Iris pigment epithelial cell (primary cell): ENCODE measurements at places on chromosomes 2 and 18.

GRCh38 chr2:25597881-25598280, 75.5 kb downstream of the DTNB start:
- DNase-seq, result peak; percentile 12

DNA sequence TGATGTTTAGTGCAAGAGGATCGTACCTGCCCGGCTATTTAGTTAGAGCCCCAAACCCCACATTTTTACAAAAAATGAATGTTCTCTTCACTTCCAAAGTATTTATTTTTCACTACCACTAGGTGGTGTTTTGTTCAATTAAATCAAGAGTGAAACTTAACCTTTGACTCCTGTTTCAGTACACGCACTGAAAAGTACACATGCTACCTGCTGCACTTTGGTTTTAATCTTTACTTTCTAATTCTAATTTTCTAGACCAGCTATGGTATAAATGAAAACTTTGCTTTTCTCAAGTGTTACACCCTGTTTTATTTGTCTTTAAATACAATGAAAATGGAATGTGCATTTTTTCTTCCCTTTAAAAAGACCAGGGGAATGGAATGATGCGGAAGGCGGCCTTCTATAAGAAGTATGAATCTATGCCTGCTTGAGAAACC, 31.4 kb upstream of the CHN1 start:
- DNase-seq, result peak; percentile 24

DNA sequence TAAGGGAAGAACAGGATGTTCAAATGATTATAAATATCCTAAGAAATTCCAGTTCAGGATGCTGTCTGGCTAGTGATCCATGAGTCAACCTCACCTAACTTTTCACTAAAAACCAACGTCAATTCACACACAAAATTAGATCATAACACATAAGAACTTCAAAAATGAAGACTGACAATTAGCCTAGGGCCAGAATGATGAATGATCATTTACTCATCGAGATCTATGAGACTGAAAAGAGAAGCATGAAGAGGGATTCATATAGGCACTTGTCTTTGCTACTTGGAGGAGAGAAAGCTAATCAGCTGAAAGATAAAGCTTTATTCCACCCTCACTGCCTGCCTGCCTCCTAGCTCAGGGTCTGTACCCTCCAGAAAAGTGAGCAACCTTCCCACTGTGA, 29.8 kb downstream of the ADD2 start:
- no peak for DNase-seq

DNA sequence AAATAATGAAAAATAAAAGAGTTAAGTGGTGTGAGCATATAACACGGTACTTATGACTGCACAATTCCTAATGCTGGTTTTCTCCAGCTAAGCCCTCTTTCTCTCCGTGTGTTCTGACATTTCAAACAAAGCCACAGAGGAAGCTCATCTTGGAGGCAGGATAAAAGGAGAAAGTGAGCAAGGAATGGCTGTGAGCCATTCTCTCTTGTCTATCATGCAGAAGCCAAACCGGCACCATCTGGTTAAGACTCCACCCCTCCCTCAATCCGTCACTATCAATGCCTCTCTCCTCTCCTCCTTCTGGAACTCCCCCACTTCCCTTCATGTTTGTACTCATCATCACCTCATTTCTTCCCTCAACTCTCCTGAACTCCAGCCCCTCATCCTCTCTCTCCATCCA, 210.4 kb downstream of the TMEM163 start:
- no peak for DNase-seq

DNA sequence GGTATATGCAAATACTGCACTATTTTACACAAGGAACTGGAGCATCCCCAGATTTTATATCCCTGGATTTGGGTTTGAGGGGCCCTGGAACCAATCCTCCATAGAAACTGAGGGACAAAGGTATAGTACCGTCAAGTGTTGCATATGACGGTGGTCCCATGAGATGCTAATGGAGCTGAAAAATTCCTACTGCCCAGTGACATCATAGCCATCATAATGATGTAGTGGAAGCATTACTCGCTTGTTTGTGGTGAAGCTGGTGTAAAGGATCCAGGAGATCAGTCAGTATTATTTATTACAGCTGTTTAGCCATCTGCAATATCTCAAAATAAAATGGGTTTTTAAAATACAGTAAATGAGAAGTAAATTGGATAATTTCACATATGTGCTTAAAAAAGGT, 496.6 kb upstream of the HS6ST1 start:
- DNase-seq, result no peak

DNA sequence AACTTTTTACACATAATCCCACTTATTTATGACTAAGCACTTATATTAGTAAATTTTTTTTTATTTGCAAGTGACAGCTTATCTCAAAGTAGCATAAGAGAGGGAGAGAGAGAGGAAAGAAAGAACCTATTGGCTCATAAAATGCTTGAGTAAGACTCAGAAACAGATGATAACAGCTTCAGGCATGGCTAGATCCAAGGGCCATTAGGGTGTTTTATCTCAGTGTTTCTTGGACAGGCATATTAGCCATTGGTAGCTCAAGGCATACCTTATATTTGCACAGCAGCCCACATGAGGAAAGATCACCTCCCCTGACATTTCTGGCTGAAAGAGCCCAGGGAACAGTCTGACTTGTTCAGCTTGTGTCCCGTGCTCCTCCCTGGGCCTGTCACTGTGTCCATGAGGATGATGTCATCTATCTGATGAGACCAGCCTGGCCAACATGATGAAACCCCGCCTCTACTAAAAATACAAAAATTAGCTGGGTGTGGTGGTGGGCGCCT, 64.4 kb downstream of the IL1R2 start:
- DNase-seq, result peak; percentile 58

DNA sequence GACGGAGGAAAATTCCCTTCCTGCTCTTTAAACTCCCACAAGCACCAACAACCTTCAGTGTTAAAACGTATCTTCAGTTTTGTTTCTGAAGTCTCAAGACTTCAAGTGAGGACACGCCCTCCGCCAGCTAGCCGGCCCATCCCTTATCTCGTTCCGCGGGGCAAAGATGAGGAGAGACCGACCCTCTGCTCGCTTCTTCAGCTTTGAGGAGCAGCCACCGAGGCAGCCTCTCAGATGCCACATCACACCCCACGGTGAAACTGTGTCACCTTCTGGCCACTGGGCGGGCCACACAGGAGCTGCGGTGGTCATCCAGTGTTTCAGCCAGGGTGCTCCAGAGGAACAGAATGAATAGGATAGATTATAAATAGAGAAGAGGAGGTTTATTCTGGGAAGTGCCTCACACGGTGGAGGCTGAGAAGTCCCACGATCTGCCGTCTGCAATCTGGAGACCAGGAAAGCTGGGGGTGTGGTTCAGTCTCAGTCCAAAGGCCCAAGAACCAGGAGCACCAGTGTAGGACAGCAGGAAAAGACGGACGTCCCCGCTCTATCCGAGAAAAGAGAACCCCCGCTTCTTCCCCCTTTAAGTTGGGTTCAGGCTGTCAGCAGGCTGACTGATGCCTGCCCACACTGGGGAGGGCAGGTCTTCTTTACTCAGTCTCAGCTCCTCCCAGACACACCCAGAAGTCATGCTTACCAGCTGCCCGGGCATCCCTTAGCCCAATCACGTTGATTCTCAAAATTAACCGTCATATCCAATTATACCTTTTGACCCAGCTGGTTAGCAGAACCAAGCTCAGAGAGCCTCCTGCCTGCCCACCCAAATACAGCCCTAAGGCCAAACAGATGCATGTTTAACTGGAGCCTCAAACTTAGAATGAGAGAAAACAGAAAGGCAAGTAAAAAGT, 399.7 kb upstream of the ID2 start:
- no peak for DNase-seq

DNA sequence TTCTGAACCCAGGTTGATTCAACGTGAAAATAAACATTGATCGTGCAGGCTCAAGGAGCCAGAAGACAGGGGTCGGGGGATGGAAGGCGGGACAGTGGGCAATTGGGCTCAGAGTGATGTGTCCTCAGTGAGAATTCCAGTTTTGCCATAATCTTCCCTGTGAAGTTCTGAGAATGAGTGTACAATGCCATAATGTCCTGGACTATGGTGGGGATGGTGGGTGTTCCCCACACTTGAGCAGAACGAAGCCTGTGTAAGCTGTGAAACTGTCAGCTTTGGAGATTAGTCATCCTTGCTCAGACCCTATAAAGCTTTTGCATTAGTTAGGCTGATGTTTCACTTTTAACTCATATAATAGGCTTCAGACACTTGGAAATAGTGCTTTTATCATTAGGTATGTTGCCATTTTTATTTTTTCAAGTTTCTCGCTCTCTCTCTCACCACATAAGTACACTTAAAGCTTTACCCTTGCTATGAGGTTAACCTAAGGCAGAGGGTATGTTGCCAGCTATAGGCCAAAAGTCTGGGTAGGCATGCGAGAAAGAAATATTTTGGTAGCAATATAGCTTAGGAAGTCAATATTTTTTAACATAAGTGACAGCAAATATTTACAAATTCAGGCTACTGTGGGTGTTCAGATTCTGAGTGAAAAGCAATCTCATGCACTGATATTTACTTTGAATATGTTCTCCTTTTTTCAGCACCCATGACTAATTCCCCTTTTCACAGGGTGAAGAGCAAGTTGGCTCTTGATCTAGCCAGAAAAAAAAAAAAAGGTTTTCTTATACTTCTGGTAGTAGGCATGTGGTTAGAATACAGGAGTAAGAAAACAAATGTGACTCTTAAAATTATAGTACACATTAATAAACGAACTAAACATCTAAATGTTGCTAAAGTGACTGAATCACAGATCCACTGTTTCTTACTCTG, 47.2 kb downstream of the CDC42EP3 start:
- peak; percentile 67 for DNase-seq

GRCh38 chr18:9394046-9394445, 59.5 kb downstream of the TWSG1 start:
- DNase-seq, result no peak

GRCh38 chr2:73301636-73302035, 8.3 kb upstream of the EGR4 start:
- no peak for DNase-seq

- peak; percentile 28 for DNase-seq
Observed at GRCh38 chr2:229342376-229342775, 71.3 kb upstream of the PID1 start.

DNA sequence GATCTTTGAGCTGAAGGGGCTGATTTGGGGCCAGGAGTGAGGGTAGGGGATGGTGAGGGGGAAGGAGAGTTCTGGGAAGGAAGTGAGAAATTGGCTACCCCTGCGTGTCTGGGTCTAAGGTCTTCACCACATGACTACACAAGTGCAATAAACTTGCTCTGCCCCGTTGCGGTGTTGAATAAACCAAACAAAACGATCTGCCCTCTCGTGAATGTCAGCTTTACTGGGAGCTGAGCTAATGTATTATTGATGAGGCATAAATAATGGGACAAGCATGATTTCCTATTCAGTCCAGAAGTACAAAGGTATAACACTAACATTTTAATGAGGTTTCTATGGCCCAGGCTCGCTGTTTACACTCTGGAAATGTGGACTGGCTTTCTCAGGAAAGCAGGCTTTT, 8.0 kb upstream of the CFAP221 start:
- no peak for DNase-seq

GRCh38 chr2:204265681-204266181, 279.5 kb upstream of the PARD3B start:
- no peak for DNase-seq

- peak; percentile 92 for DNase-seq
Observed at GRCh38 chr2:217899231-217900009, 103.4 kb downstream of the TNS1 start.

DNA sequence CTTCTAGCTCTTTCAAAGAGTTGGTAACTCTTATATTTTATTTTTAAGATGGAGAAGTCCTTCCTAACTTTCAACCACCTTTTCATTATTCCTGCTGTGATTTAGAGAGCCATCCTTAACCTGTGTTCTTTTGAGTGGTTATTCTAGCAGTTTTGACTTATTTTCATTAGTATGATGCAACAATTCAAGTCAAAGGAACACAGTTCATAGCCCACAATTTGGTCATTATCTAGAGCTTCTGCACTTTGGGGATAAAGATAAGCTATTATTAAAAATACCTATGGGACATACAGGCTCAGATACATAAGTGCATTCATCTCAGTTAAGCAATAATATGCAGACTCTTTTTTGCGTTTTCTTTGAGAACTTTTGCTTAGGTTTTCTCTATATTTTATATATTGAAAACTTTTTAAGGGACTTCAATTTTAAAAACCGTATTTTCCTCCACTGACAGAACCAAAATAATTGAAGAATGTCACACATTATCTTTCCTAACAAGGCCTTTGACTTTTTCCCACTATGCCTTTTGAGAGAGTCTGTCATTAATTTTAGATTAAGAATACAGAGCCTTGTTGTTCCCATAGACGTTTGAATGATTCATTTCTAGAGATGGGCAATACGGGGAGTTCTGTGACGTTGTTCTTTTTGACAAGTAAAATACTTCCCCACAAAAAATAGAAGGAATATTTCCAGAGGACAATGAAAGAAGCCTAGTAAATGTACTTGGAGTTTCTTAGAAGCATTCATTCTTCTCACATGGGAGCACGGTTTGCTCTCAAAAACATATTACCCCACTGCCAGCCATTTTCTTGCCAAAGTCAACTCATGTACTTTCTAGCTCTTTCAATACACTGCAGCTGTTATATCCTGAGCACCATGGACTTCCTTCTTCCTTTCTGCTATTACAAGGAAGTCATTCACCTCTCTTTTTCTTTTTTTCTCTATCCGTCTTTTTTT, 42.9 kb upstream of the RASGRP3 start:
- no peak for DNase-seq

GRCh38 chr2:162221064-162221463, 22.2 kb downstream of the FAP start:
- peak; percentile 63 for DNase-seq

DNA sequence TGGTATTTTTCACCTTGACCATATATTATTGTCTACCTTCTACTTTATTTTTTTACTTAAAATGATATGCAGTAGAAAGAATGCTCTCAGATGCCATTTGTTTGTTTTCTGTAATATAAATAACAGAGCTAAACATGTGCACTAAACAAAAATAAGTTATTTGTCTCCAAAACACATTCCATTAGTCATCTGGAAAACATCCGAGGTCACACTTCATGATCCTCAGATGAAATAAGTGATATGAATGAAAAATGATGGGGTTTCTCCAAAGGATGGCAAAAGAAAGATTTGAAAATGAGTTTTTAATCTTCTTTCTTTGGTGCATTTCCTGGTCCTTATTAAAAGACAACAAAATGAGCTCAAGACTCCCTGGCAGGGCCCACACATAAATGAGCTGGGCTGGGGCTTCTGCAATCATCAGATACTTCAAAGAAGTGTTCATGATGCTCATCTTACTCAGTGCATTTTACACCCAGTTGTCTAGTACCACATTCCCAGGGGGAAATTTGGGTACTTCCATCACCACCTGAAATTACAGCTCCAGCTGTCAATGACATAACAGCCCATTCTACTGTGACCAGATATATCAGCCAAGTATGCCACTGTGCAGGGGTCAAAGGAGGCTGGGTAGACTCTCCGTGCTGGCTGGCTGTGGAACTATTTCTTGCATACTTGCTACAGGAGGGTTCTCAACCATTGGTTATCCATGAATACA, 283.5 kb downstream of the PID1 start:
- no peak for DNase-seq

- DNase-seq, result no peak
Observed at GRCh38 chr2:120733238-120733932, 2.3 kb upstream of the GLI2 start.

DNA sequence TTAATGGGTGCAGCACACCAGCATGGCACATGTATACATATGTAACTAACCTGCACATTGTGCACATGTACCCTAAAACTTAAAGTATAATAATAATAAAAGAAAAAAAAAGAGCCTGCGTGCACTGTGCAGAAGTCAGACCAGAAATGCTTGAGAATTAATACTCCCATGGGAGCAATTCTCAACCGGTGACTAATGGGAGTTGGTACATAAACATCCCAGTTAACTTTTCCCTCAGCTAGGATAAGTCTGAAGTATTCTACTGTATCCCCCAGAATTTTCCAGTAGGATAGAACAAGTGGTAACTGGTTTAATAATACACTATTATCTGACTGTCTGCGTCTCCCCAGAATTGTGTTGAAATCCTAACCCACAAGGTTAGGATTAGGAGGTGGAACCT, 113.6 kb upstream of the COL5A2 start:
- DNase-seq, result peak; percentile 48
